ENCODE measurements at places on chromosomes 5 and 9.
A peak's percentile ranks its signal among the peaks of the same experiment; 100 is the strongest.

DNA sequence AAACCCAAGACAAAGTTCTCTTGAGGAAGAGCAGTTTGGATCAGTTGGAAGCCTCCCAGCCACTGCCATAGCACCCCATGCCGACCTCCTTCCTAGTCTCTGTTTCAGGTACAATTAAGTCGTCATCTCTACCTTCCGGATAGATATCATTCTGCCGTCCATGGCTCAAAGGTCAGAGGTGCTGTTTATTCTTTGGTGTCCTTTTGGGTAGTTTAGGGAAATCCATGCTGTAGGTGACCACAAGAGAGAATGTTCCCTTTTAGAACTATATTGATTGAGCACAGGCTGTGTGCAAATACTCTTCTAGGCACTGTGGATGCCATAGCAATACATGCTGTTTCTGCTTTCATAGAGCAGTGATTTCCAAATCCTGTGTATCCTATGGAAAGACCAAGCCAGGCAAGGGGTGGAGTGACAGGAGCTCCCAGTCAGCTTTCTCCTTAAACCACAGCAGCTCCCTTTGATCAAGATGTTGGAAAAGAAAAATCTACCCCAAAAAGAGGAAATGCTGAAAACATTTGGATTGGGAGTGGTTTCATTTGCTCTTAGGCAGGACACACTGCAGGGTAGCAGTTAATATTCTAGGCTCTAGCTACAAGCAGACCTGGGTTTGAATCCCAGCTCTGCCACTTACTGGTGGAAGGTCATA lies 127.9 kb downstream of the PALM2AKAP2 start:
- DNase-seq, result no peak

DNA sequence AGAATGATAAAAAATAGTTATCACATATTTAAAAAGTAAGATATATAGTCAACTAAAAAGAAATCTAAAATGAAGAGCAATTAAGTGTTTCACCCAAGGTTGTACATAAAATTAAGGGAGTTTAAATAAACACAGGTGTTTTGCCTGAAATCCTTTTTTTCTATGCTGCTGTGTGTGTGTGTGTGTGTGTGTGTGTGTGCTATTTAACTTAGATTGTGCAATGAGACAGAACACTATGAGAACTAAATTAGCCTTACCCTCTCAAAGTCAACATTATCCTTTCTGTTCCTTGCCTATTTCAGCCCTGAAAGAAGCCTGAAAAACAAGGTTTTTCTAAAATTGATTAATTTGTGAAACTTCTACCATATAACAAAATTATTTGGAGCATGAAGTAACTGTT lies 516.2 kb downstream of the ELAVL2 start:
- DNase-seq, result no peak

DNA sequence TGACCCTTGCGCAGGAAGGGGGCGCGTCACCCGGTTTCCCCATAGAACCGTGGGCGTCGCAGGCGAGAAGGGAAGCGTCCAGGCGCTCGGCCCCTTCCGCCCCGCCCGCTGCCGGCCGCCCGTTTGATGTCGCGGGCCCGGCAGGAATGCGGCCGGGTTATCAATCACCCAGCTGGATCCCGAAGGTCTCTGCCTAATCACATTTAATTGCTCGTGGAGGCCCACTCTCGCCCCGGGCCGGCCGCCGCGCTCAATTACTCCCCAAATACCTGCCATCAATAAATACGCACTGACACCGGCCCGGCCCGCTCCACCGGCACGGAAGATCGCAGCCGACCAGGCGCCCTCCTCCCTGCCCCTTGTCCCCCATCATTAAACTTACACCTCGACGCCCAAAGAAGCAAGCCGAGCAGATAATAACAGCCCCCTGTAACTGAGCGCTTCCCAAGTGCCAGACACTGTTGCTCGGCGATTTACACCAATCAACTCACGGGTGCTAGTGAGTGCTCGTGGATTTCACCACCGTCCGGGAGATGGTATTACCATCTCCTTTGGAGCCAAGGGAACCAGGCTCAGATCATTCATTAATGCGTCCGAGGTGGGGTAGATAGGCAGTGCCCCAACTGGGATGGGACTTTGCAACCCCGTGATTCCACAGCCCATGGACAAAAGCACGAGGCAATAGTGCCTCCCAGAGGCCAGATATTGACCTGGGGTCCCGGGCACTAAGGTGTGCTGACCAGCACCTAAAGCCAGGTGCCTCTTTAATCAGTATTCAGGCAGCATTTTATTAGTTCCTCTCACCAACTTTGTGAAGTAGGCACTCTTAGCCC lies 11.3 kb downstream of the MSX2 start:
- no peak for DNase-seq

DNA sequence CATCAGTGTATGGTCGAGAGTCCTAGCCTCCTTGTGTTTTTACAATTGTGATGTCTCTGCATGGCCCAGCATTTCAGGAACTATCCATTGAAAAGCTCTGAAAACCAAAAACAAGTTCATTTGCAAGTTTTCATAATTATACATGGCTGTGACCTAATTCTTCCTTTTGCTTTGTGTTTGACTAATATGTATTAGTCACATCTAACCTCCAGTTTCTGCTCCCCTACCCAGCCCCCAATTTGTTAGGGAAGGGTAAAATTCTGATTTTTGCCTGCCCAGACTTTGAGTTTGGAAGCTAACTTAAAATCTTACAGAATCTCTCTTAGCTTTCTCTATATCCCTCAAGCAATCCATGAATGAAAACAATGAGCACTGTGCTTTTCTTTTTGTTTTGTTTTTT lies 128.2 kb upstream of the SEMA6A start:
- peak; percentile 24 for DNase-seq

DNA sequence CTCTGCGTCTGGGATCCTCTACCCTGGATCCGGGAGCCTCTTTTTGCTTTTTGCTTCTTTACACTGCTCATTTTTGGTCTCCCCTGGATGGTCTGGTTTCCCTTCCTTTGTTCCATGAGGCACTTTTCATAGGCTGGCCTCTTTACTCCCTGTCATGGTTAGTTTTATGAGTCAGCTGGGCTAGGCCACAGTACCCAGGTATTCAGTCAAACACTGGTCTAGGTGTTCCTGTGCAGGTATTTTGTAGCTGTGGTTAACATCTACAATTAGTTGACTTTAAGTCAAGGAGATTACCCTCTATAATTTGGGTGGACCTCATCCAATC lies 17.5 kb downstream of the ANKRD33B start:
- DNase-seq, result no peak

DNA sequence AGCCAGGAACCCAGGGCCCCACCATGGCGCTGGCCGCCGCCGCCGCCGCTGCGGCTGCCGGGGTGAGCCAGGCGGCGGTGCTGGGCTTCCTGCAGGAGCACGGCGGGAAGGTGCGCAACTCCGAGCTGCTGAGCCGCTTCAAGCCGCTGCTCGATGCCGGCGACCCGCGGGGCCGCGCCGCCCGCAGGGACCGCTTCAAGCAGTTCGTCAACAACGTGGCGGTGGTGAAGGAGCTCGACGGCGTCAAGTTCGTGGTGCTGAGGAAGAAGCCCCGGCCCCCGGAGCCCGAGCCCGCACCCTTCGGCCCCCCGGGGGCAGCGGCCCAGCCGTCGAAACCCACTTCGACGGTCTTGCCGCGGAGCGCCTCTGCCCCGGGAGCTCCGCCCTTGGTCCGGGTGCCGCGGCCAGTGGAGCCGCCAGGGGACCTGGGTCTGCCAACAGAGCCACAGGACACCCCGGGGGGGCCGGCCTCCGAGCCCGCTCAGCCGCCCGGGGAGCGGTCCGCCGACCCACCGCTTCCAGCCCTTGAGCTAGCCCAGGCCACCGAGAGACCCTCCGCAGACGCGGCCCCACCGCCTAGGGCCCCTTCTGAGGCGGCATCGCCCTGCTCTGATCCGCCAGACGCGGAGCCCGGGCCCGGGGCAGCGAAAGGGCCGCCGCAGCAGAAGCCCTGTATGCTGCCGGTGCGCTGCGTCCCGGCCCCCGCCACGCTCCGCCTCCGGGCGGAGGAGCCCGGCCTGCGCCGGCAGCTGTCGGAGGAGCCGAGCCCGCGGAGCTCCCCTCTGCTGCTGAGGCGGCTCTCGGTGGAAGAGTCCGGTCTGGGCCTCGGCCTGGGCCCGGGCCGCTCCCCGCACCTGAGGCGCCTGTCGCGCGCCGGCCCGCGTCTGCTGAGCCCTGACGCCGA lies 749 bp downstream of the SOWAHA start:
- DNase-seq, result peak; percentile 68

DNA sequence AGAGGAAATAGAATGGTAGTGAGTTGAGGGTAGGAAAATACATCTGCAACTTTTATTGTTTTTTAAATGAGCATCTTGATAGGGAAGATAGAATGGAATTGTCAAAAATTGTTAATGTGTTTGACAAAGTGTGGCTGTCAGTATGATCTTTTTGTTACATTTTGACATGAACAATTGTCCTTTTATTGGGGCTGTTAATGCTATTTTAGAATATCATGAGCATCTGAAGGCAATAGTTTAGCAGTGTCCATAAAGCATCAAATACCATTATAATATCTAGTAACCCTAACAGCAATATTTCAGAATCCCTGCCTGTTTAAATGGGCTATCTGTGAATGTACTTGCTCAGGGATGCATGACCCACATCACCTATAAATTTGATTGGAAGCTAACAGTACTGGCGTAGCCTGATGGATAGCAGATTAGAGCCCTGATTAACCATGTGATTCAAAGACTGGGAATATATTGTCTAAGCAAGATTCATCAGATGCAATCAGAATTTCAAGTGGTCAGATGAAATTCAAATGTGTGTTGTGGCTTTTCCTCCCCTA lies 37.8 kb downstream of the TLE4 start:
- no peak for DNase-seq

DNA sequence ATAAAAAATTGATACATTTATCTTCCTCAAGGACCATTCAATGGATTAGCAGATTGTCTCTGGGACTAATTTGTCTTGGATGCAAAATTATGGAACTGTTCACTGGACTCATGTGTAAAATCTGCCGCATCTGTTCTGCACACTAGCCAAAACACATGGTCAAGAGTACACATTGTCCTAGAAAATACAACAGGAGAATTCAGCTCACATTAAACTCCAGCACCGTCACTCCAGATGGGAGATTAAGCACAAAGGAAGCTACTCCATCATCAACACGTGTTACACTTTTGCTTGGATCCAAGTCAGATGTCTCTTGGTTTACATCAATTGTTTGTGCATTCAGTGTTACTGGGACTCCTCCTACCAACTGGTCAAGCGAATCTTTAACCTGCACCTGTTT lies 28.8 kb downstream of the C5 start:
- DNase-seq, result no peak

- no peak for DNase-seq
These were observed 24.5 kb upstream of the GPR150 start for GRCh38 chr5:95595289-95595931.

DNA sequence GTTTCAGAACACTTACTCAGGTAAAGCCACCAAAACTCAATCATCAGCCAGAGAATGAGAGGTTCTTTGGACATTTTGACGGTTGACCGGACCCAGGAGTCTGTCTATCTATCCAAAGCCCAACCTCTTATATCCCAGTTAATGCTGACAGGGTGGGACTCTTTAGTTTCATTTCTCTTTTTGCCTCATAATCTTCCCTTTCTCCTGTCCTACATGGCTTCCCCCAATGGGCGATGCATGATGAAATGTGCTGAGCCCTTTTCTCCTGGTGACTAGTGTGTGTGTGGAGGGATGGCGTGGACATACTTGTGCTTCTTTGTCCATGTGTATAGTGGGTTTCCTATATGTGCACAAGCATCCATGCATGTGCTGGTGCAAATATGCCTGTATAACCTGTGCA lies at the start of gene TIMD4:
Gene TIMD4 (minus strand): TSS at position 102 of the 400 bp plus-strand sequence. CDS start 28 bp downstream, at position 74.
- DNase-seq, result no peak

GRCh38 chr5:82111191-82111590 lies 139.4 kb downstream of the ATG10 start:
- DNase-seq, result peak; percentile 10

DNA sequence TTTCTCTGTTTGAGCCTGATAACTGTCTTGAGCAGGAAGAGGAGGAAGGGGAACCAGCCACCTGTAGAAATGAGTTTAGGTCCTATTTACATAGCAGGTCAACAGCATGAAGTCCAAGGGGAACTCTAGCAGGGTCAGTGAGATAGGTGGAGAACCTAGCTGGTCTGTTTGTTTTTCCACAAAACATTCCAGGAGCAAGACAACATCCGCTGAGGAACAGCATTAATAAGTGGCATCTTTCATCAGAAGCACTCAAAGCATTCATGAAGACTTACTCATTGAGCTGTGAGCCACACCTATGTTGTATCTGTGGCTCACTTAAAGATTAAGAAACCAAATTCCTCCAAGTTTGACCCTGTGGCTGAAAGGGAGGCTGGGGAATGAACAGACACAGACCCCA lies 115.9 kb downstream of the ACTBL2 start:
- no peak for DNase-seq

- DNase-seq, result no peak
These were observed 158.8 kb downstream of the TSSK1B start for GRCh38 chr5:113276001-113276400.

DNA sequence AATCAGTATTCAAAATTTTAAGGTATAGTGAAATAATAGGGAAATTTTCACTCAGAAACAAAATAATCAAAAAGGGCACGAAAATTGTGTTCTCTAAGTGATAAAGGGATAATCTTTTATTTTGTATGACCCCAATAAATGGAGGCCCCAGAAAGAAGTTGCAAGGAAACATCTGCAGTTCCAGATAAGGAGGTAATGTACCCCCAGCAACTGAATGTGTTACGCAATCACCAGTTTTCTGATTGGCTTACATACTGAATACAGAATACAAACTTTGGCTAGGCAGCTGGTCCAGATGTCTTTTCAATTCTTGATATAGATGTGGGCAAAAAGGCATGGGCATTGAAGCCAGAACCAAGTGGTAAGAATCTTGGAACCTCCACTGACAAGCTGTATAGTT lies 1.7 kb upstream of the TOPORS start:
- DNase-seq, result no peak

DNA sequence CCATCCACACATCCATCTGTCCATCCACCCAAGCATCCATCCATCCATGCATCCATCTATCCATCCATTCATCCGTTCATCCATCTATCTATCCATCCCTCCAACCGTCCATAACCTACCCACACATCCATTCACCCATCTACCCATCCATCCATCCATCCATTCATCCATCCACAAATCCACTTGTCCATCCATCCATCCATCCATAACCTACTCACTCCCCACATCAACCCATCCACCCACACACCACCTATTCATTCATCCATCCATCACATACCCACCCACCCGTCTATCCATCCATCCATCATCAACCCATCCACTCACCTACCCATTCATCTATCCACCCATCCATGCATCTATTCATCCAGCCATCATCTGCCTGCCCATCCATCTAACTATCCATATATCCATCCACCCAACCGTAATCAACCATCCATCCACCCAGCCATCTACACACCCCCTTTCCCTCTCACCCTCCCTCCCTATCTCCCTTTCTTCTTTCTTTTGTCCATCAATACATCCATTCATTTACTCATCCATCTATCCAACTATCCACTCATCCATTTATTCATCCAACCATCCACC lies 43.6 kb upstream of the CLPTM1L start:
- no peak for DNase-seq

DNA sequence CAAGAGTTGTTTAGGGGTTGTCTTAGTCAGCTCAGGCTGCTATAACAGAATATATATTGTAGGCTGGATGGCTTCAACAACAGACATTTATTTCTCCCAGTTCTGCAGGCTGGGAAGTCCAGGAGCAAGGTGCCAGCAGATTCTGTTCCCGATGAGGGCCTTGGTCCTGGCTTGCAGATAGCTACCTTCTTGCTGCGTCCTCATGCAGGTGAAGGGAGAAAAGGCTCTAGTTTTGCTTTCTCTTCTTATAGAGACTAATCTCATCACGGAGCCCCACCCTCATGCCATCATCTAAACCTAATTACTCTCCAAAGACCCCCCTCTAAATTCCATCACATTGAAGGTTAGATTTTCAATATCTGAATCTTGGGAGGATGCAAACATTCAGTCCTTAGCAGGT lies 246.0 kb upstream of the ANKRD55 start:
- no peak for DNase-seq

- no peak for DNase-seq
These were observed 69.8 kb downstream of the ESM1 start for GRCh38 chr5:54915466-54916027.
